ENCODE measurements at places on chromosomes 2 and 18. TPM values are rescaled to one million over a fixed set of nuclear protein-coding genes. Genes with fewer than 3 reads are reported as not detected.

Gene CD226
- 1.9 TPM for total RNA-seq

Gene ARL6IP6
- total RNA-seq = 18.3 TPM

Gene REG1B
- total RNA-seq = not detected

Gene CDKL4
- not detected for total RNA-seq

Gene TLX2
- total RNA-seq = not detected

Gene SOX11
- not detected for total RNA-seq

- DNase-seq = no peak
These were observed 3.0 kb downstream of the HPCAL1 start for GRCh38 chr2:10305715-10306114.

- DNase-seq = no peak
These were observed 155.3 kb upstream of the MYO3B start for GRCh38 chr2:170022692-170023091.

- no peak for DNase-seq
These were observed 4.5 kb upstream of the TMSB10 start for GRCh38 chr2:84900971-84901370.

GRCh38 chr18:61352611-61353010, 19.4 kb downstream of the CDH20 start:
- DNase-seq = no peak

DNA sequence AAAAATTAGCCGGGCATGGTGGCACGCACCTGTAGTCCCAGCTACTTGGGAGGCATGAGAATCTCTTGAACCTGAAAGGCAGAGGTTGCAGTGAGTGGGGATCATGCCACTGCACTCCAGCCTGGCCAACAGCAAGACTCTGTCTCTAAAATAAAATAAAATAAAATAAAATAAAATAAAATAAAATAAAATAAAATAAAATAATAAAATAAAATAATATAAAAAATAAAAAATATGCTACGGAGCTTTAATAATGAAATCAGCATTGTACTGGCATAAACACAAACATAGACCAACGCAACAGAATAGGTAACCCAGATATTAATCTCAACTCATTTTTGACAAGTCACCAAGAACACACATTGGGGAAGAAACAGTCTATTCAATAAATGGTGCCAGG, 973.4 kb upstream of the SOX11 start:
- DNase-seq = no peak

DNA sequence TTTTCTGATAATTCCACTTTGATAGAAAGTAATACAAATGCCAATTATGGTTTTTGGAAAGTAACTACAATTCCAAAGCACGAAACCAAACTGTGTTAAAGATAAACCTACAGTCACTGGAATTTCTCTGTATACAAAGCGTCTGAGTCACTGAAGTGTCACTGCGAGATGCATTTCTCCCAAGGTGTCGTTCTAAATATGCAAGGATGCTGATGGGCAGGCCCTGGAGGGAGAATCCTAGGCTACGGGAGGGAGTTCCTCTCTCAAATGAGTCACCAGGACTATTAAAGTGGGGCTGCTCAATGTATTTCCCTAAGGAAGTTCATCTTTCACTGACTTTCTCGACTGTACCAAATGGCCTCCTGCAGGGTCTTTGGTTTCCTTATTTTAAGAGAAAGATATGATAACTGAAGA, 163.8 kb upstream of the STK17B start:
- DNase-seq = no peak

DNA sequence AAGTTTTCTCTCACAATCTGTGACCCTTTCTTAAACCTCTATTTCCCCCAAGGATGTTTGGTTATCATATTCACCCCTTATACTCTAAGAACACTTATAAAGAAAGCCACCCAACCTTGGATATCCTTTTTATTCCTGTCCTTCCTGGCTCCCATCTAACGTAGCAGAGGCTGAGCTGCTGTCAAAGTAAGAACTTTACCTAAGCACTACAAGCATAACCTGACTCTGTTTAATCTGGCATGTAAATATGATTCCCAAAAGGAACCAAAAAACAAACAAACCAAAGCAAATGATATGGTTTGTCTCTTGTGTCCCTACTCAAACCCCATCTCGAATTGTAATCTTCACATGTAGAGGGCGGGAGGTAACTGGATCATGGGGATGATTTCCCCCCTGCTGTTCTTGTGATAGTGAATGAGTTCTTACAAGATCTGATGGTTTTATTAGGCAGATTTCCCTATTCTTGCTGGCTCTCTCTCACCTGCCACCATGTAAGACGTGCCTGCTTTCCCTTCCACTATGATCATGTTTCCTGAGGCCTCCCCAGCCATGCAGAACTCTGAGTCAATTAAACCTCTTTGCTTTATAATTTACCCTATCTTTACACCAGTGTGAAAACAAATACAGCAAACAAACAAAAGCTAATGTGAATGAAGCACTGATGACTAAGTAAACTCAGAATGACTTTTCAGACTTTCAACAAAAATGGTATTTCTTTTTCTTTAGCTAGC, 72.7 kb upstream of the SPOPL start:
- no peak for DNase-seq

- no peak for DNase-seq
These were observed 71.6 kb upstream of the BCL2L11 start for GRCh38 chr2:111048856-111049768.

- no peak for DNase-seq
These were observed 100.3 kb upstream of the NCK2 start for GRCh38 chr2:105644174-105644980.

- no peak for DNase-seq
These were observed 23.8 kb downstream of the ABCB11 start for GRCh38 chr2:169007356-169007755.

DNA sequence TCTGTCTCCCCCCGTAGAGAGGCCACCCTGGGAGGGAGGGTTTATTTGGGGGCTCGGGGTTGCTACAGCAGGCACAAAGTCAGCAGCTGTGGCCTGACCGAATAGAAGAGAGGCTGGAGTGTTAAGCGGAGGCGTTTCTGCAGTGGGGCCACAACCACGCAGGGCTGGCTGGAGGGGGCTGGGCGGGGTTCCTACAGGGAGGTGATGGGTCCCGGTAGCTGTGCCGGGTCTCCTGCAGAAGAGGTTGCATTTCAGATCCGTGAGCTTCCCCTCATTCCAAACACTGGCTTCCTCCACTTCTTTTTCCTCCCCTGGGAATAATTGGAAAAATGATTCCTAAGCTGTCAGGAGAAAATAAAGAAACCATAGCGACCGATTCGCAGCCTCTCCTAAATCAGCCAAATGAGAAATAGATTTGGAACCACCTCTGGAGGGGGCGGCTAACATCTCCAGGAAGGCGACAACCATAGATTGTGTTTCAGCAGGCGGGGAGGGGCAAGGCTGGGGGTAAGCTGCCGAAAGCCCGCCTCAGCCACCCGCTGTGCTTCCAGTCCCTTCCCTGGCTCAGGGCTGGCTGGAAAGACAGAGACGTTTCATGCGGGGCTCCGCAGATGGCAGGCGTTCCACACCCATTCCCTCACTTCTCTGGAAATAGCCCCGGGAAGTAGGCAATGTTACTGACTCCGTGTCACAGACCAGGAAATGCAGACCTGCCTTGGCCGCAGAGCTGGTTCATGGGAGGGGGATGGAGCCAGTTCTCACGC, 85.6 kb upstream of the TAF1B start:
- no peak for DNase-seq

DNA sequence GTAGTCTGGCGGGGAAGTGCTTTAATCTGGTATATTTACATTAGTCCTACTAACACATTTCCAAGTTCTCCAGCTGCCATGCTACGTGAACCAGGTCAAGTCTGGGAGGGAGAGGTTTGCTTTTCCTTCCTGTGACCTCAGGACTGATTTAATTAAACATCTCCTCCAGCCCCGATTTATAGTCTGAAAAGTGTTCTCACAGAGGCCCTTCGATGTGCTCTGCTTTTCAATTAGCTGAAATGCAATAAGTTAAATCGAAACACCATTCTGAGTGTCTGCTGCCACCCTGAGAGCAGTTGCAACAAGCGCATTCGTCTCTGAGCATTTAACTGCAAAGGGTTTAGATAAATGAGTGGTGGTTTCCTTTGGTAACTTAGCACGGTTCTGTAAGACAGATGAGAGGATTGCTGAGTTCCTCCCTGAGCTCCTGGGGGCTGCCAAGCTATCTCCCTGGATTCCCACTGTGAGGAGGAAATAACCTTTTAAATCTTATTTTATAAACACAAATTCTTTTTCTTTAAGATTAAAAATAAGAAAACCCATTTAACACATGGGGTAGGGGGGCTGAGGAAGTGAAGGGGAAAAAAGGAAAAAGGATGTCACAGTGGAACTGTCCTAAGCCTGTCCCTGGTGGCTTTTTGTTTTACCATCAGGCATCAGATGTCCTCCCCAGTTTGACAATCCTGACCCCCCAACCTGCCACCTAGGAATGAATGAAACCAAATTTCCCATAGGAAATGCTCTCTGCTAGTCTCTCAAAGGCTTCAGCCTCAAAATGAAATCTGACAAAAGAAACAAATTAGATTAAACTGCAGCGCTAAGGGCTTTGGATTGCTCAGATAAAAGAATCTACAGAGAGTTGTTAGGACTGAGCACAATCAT, 56.5 kb upstream of the CREB1 start:
- DNase-seq = no peak

DNA sequence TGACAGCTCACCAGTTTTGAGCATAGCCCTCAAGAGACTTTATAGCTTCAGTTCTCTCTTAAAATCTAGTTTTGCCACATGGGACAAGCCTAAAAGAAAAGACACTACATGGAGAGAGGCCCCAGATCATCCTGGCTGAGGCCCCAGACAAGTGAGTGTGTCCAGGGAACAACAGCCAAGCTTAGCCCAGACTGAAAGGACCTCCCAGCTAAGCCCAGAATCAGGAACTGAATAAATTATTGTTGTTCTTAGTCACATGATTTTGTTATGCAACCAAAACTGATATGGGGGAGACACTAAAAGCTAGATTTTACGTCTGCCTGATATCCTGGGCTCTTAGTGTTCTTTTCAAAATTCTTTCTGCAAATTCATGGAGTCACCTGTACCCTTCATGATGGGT, 29.3 kb upstream of the LBH start:
- no peak for DNase-seq

- DNase-seq = no peak
These were observed 87.7 kb downstream of the PRKRA start for GRCh38 chr2:178363252-178363651.

- no peak for DNase-seq
These were observed 409.2 kb upstream of the SPHKAP start for GRCh38 chr2:228590681-228591080.

- DNase-seq = no peak
These were observed 31.2 kb upstream of the GALM start for GRCh38 chr2:38634684-38635083.

- DNase-seq = no peak
These were observed 15.5 kb upstream of the ST8SIA5 start for GRCh38 chr18:46772357-46772756.

All from omental fat pad (tissue), 4 donors.